HFFc6 (cell line): ENCODE measurements at places on chromosomes 7 and 10. TPM values are rescaled to one million over a fixed set of nuclear protein-coding genes. Genes with fewer than 3 reads are reported as not detected.

- H3K4me3 ChIP-seq: no peak overlapping the region
- no peaks in the 10 kb centered on the region; the same call in 1 of the 2 replicates for H3K27me3 ChIP-seq
- H3K4me1 ChIP-seq: no peaks in the 10 kb centered on the region
Observed at GRCh38 chr7:143848192-143848591, 53.8 kb downstream of the TCAF1 start.

GRCh38 chr10:125823663-125824251 lies 411 bp downstream of the BCCIP start:
- H3K4me3 ChIP-seq: no peak overlapping the region
- no peak for DNase-seq
- peaks cover 24% of the 10 kb centered on the region for H3K36me3 ChIP-seq
- H3K4me1 ChIP-seq: peaks cover 19% of the 10 kb centered on the region
- H3K27ac ChIP-seq: no peak overlapping the region

GRCh38 chr10:27391325-27391724 lies 112.8 kb upstream of the RAB18 start:
- DNase-seq: no peak
- peaks cover 7% of the 10 kb centered on the region; the same call in 1 of the 2 replicates for H3K4me1 ChIP-seq
- no peak overlapping the region for H3K4me3 ChIP-seq
- no peaks in the 10 kb centered on the region for H3K36me3 ChIP-seq

DNA sequence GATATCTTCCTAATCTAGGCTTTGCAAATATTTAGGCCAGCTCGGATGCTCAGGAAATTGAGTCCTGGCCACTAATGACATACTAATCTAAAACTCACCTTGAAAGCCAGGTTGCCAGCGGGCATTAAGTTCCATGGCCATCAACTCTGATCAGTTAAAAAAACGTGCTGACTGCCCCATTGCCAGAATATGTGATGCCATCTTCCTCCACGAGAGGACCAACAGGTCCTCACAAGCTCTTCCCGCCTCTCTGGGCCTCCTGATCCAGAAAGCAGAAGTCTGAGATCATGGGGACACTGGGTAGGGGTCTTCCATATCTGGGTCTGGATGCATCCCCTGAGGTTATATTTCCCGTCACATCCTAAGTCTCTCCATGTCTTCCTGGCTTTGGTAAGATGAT lies 311.3 kb downstream of the TCERG1L start:
- H3K36me3 ChIP-seq: peaks cover 14% of the 10 kb centered on the region
- DNase-seq: no peak
- H3K4me3 ChIP-seq: no peak overlapping the region
- no peak overlapping the region for H3K27ac ChIP-seq
- no peaks in the 10 kb centered on the region for H3K4me1 ChIP-seq
- no peaks in the 10 kb centered on the region for H3K27me3 ChIP-seq

- peaks cover 77% of the 10 kb centered on the region for H3K4me1 ChIP-seq
- H3K27me3 ChIP-seq: no peaks in the 10 kb centered on the region
- H3K27ac ChIP-seq: peak overlapping the region; percentile 68
- peak overlapping the region; percentile 81 for H3K4me3 ChIP-seq
- H3K36me3 ChIP-seq: peaks cover 4% of the 10 kb centered on the region; the same call in 1 of the 2 replicates
- DNase-seq: peak; percentile 58
Observed at GRCh38 chr10:61836888-61837754, 64.4 kb upstream of the ARID5B start.

DNA sequence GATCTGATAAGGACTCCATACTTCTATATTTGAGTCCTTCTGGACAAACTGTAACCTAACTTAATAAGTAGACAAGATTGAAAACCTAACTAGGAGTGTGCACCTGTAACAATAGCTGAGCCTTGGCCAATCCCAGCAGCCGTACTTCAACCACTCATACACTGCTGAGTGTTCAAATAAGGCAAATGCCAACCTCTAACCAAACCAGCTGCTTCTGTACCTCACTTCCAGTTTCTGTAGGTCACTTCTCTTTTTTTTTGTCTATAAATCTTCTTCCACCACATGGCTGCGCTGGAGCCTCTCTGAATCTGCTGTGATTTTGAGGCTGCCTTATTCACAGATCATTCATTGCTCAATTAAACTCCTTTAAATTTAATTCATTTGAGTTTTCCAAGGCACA lies 753.2 kb downstream of the DNAJB9 start:
- no peaks in the 10 kb centered on the region for H3K27me3 ChIP-seq
- H3K4me3 ChIP-seq: no peak overlapping the region
- H3K4me1 ChIP-seq: no peaks in the 10 kb centered on the region

DNA sequence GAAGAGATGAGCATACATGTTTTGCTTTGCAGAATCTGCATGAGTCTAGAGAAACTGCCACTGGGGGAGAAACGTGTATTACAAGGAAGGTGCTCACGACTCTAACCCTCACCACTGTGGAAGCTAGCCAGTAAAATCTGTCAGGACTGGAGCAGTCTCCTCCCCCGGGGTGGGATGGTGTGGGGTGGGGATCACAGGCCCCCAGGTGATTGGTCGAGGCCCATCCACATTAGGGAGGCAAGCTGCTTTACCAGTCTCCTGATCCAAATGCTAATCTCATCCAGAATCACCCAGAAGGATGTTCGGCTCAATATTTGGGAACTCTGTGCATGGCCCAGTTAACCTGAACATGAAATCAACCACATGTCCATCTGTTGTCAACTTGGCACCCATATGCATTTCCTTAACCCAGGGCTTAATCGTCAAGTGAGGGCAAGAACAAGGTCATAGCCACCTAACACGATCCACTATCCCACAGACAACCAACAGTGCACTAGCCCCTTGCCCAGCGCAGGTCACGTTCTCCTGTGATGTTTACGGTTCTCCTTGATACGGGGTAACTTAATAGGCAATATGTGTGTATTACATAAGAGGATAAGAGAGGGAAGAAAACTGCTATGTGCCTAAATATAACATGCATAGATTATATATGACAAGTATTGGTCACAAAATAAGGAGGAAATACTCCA lies 40.8 kb downstream of the DNAJB6 start:
- H3K36me3 ChIP-seq: peaks cover 46% of the 10 kb centered on the region
- H3K4me1 ChIP-seq: peaks cover 17% of the 10 kb centered on the region; the same call in 1 of the 2 replicates
- no peak overlapping the region for H3K4me3 ChIP-seq
- DNase-seq: no peak

- no peaks in the 10 kb centered on the region; the same call in 1 of the 2 replicates for H3K27me3 ChIP-seq
- no peak overlapping the region for H3K27ac ChIP-seq
- H3K4me3 ChIP-seq: no peak overlapping the region
- DNase-seq: no peak
- H3K36me3 ChIP-seq: no peaks in the 10 kb centered on the region
Observed at GRCh38 chr7:108376206-108376605, 80.0 kb downstream of the NRCAM start.

GRCh38 chr10:9060314-9060713 lies 1005.8 kb downstream of the GATA3 start:
- no peak overlapping the region for H3K4me3 ChIP-seq
- no peaks in the 10 kb centered on the region for H3K27me3 ChIP-seq
- no peaks in the 10 kb centered on the region for H3K36me3 ChIP-seq
- no peaks in the 10 kb centered on the region for H3K4me1 ChIP-seq

DNA sequence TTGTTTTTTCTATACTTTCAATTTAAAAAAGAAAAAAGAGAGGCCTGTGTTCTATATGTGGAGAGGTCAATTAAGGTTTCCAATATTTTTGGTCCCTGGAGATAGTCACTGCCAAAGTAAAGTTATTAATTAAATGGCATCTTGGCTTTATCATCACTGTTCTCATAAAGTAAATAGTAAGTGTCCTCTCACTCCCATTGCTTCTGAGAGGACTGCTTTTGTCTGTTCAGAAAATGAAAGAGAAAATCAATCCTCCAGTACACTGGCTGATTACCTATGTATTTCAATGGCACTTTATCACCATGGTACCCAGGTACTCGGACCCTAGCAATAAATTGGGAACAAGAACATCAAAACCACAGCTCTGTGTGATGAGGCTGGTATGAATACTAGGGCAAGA lies 94.0 kb downstream of the RNLS start:
- no peak overlapping the region for H3K27ac ChIP-seq
- H3K4me3 ChIP-seq: no peak overlapping the region
- no peak for DNase-seq
- H3K4me1 ChIP-seq: peaks cover 9% of the 10 kb centered on the region
- H3K27me3 ChIP-seq: no peaks in the 10 kb centered on the region
- no peaks in the 10 kb centered on the region for H3K36me3 ChIP-seq

GRCh38 chr7:158648787-158649186 lies 55.8 kb downstream of the NCAPG2 start:
- H3K27ac ChIP-seq: peak overlapping the region; percentile 74
- H3K27me3 ChIP-seq: no peaks in the 10 kb centered on the region; the same call in 1 of the 2 replicates
- peak; percentile 3 for DNase-seq
- no peak overlapping the region for H3K4me3 ChIP-seq
- H3K4me1 ChIP-seq: peaks cover 49% of the 10 kb centered on the region
- H3K36me3 ChIP-seq: peaks cover 35% of the 10 kb centered on the region

DNA sequence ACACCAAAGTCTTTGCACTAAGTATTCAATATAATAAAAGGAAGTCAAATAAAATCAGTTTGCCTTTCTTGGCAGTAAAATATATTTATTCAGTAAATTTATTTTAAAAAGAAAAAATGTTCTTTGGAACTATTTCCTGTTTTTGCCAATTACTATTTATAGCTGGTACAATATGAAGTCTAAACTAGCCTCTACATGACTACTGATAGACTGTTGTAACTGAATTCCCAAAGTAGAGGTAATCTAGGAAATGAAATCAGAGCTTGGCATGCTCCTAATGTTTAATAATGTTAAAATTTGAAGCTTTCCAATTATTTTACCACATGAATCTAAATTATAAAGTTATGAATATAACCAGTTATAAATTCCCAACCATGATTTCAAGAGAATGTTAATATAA lies 385.5 kb downstream of the SEMA3D start:
- H3K36me3 ChIP-seq: peaks cover 12% of the 10 kb centered on the region; the same call in 1 of the 2 replicates
- H3K4me1 ChIP-seq: no peaks in the 10 kb centered on the region
- no peaks in the 10 kb centered on the region for H3K27me3 ChIP-seq
- H3K4me3 ChIP-seq: no peak overlapping the region
- H3K27ac ChIP-seq: no peak overlapping the region

DNA sequence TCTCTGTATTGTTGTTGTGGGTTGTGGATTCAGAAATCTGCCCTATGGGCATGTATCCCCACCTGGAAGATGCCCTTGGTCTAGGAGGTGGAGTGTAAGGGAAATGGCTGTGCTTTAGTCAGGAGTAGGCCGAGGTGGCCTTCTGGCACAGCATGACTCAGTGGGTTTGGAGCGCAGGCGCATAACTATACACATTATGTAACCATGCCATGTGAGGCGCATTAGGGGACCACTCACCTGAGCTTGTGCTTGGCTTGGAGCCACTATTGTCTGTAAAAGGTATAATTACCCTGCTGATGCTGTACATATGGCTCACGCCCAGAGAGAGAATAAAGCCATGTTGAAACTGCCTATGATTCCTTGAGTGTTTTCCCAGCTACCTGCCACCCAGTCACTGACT lies 20.6 kb upstream of the ADAMTS14 start:
- H3K4me1 ChIP-seq: peaks cover 52% of the 10 kb centered on the region
- H3K27ac ChIP-seq: peak overlapping the region; percentile 11; the same call in 1 of the 2 replicates
- no peaks in the 10 kb centered on the region for H3K36me3 ChIP-seq
- peaks cover 5% of the 10 kb centered on the region for H3K27me3 ChIP-seq

DNA sequence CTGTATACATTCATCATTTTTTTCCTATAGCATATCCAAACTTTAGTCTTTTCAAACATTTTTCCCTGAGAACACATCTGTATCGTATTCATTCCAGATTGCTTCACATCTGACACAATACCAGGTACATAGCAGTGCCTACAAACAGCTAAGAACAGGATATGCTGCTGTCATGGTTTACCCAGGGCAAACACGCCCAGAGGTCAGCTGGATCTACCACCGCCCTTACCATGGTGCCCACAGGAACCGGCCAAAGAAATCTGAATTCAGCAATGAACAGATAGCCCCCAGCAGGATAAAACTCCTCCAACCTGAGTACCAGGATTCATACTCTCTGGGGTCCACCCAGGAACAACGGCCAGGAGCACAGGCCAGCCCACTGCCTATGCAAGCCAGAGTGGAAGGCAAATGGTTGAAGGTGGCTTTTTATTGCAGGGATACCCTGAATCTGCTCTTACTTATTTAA lies 43.0 kb downstream of the TNS3 start:
- peaks cover 3% of the 10 kb centered on the region; the same call in 1 of the 2 replicates for H3K27me3 ChIP-seq
- no peak overlapping the region for H3K27ac ChIP-seq
- H3K36me3 ChIP-seq: peaks cover 18% of the 10 kb centered on the region

DNA sequence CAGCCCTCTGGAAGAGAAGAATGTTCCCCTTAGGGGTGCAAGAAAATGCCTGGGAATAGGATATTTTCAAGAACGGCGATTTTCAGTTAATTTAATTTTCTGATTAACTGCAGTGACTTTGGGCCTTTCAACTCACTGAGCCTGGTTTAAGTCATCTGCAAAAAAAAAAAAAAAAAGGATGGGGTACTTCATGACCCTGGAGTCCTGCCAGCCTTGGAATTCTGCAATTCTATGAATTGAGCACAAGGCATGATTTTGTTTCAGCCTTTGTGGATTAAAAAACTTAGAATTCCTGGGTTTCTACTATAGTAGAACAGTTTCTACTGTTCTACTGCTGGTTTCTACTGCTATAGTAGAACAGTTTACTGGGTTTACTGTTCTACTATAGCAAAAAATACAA lies 58.3 kb upstream of the CALD1 start:
- DNase-seq: no peak
- H3K4me3 ChIP-seq: no peak overlapping the region
- H3K4me1 ChIP-seq: peaks cover 65% of the 10 kb centered on the region

- H3K27me3 ChIP-seq: peaks cover 6% of the 10 kb centered on the region
- no peak overlapping the region for H3K4me3 ChIP-seq
- H3K4me1 ChIP-seq: peaks cover 65% of the 10 kb centered on the region
- H3K27ac ChIP-seq: peak overlapping the region; percentile 42; the same call in 1 of the 2 replicates
- no peak for DNase-seq
Observed at GRCh38 chr7:157357129-157358040, 20.6 kb downstream of the DNAJB6 start.

The PLEKHA1 gene
- total RNA-seq: 19.5 to 22.7 TPM (median 20.7 TPM) in 3 replicates

The CALCR gene
- total RNA-seq: not detected in 3 replicates

The PHTF2 gene
- total RNA-seq: 59.2 and 71.2 TPM in 2 replicates

The ALOX5 gene
- not detected in 3 replicates for total RNA-seq

The PLAU gene
- 14.0 to 24.8 TPM (median 22.4 TPM) in 3 replicates for total RNA-seq

The CALHM3 gene
- total RNA-seq: not detected in 2 replicates
